CD4-positive, alpha-beta T cell treated with Interleukin-1 beta for 1 hour (primary cell): ENCODE measurements at places on chromosomes 5 and 9.

DNA sequence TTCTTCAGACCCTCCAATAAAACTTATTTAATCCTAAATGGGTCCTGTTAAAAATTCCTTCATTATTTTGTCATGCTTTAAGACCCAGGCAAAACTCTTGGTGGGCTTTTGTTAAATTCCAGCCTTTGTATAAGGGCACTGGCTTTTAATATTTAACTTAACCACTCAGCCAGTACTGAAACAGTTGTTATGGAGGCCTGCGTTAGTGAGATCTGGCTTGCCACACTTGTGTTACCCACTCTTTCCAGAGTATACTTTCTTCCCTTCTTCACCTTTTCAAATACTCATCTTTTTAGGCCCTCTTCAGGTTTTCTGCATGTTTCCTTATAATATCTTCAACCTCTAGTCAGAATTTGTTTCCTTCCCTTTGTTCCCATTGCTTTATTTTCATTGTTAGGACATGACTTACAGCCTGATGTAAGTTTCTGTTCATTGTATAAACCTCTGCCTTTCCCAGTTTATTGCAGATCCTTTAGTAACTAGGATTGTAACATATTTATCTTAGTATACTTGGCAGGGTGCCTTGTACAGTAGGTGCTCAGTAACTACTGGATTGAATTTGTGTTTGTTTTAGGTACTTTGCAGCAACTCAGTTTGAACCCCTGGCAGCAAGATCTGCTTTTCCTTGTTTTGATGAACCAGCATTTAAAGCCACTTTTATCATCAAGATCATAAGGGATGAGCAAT lies 48.8 kb downstream of the LNPEP start:
- DNase-seq = no peak

GRCh38 chr5:53895091-53895683 lies 334.7 kb downstream of the NDUFS4 start:
- no peak for DNase-seq

- DNase-seq = no peak
Observed at GRCh38 chr9:110125207-110125751, 82.7 kb downstream of the C9orf152 start.

- DNase-seq = no peak
Observed at GRCh38 chr5:144202072-144202471, 31.4 kb downstream of the KCTD16 start.

GRCh38 chr5:168660691-168661090 lies 81.5 kb upstream of the PANK3 start:
- DNase-seq = no peak

GRCh38 chr9:127256324-127256723 lies 8.2 kb upstream of the GARNL3 start:
- no peak for DNase-seq

- DNase-seq = no peak
Observed at GRCh38 chr9:18106006-18106560, 367.9 kb upstream of the ADAMTSL1 start.

- no peak for DNase-seq
Observed at GRCh38 chr9:92146610-92147009, 31.4 kb upstream of the SPTLC1 start.

GRCh38 chr5:137630216-137630971 lies 105.5 kb downstream of the KLHL3 start:
- no peak for DNase-seq

- no peak for DNase-seq
Observed at GRCh38 chr5:428219-428618, 14.8 kb upstream of the EXOC3 start.
